ENCODE measurements at places on chromosomes 12 and 14.

DNA sequence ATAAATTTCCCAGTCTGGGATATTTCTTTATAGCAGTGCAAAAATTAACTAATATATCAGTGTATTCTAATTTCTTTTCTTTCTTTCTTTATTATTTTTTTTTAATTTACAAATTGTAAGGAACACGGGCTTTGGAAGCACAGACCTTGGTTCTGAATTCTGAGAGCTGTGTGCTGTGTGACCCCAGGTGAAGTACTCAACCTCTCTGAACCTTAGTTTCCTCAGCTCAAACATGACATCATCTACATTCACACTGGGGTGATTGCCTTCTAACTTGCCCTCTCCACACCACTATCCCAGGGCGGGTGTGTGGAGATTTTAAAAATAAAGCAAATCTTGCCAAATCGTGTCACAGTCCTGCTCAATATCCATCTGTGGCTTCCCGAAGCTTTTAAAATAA lies 282.8 kb downstream of the C12orf75 start:
- H3K27ac ChIP-seq: no peak overlapping the region
- no peak overlapping the region for H3K4me3 ChIP-seq
- no peaks in the 10 kb centered on the region for H3K36me3 ChIP-seq
- no peaks in the 10 kb centered on the region for H3K27me3 ChIP-seq

GRCh38 chr12:91241756-91242155 lies 59.1 kb upstream of the DCN start:
- no peaks in the 10 kb centered on the region for H3K27me3 ChIP-seq
- peak overlapping the region; percentile 36 for H3K27ac ChIP-seq
- H3K4me1 ChIP-seq: peaks cover 6% of the 10 kb centered on the region
- no peaks in the 10 kb centered on the region for H3K36me3 ChIP-seq
- no peak for DNase-seq

GRCh38 chr14:104224506-104225277 lies 86.3 kb downstream of the KIF26A start:
- no peak overlapping the region for H3K27ac ChIP-seq
- no peaks in the 10 kb centered on the region for H3K36me3 ChIP-seq
- DNase-seq: no peak
- no peaks in the 10 kb centered on the region for H3K4me1 ChIP-seq

GRCh38 chr14:32324601-32325000 lies 4.5 kb upstream of the AKAP6 start:
- no peaks in the 10 kb centered on the region for H3K36me3 ChIP-seq
- DNase-seq: no peak
- H3K4me3 ChIP-seq: no peak overlapping the region
- no peak overlapping the region for H3K27ac ChIP-seq

- H3K4me1 ChIP-seq: no peaks in the 10 kb centered on the region
- H3K27me3 ChIP-seq: no peaks in the 10 kb centered on the region
- H3K27ac ChIP-seq: peak overlapping the region; percentile 90
- no peak overlapping the region for H3K4me3 ChIP-seq
- DNase-seq: no peak
Measured at GRCh38 chr12:2336409-2336829, 283.6 kb downstream of the CACNA1C start.

DNA sequence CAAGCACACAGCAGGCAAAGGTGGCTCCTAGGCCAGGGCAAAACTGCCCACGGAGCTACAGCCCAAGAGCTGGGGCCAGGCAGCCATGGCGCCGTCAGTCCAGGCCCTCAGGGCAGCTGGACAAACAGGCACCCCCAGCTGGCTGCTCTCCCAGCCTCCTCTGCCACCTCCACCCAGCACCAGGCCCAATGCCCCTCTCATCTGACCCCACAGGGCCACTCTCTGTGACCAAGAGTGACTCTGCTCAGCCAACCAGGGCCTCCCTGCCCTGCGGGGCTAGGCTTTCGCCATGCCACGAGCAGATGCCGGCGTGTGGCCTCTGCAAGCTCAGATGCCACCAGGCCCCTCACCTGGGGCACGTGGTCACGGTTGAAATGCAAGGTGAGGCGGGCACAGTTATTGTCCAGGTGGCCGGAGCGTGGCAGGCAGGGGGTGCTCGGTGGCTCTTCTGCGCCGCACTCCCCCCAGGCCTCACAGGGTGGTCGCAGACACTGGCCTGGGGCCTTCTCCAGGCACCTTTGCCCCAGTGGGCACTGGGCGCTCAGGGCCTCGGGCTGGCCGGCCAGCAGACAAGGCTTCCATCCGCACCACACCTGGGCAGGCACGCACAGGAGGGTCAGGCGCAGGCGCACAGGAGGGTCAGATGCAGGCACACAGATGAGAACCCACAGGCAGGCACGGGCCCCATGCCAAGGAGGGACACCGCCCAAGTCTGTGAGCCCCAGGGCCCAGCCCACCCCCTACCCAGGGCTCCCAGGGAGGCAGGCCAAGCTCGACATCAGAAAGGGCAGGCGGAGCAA lies 23.0 kb downstream of the JAG2 start:
- no peaks in the 10 kb centered on the region for H3K4me1 ChIP-seq
- no peak overlapping the region for H3K27ac ChIP-seq
- H3K27me3 ChIP-seq: no peaks in the 10 kb centered on the region
- H3K36me3 ChIP-seq: peaks cover 31% of the 10 kb centered on the region

GRCh38 chr14:37810094-37810801 lies 214.8 kb downstream of the TTC6 start:
- no peaks in the 10 kb centered on the region for H3K4me1 ChIP-seq
- H3K36me3 ChIP-seq: no peaks in the 10 kb centered on the region
- no peak overlapping the region for H3K27ac ChIP-seq
- no peak overlapping the region for H3K4me3 ChIP-seq
- no peaks in the 10 kb centered on the region for H3K27me3 ChIP-seq

Measured in tibial artery (tissue), 4 donors.